ENCODE measurements at places on chromosomes 12 and 14. TPM values are rescaled to one million over a fixed set of nuclear protein-coding genes. Genes with fewer than 3 reads are reported as not detected.

GRCh38 chr12:20132818-20133217, 235.5 kb upstream of the PDE3A start:
- DNase-seq = no peak

GRCh38 chr14:90118027-90118426, 56.2 kb downstream of the KCNK13 start:
- DNase-seq = no peak

GRCh38 chr14:34680806-34681479, 33.5 kb downstream of the CFL2 start:
- DNase-seq = no peak

GRCh38 chr12:122318607-122319605, 52.6 kb upstream of the VPS33A start:
- no peak for DNase-seq

- DNase-seq = no peak
Observed at GRCh38 chr14:67555518-67556090, 22.5 kb downstream of the PLEKHH1 start.

The ANKS1B gene
- total RNA-seq = not detected

The SERPINA10 gene
- not detected for total RNA-seq

The ANG gene
- total RNA-seq = 7.1 TPM

The ITPK1 gene
- total RNA-seq = 48.6 TPM

The GARIN6 gene
- total RNA-seq = not detected
